Right atrium auricular region (tissue), 2 donors: ENCODE measurements at places on chromosomes 4 and X. TPM values are rescaled to one million over a fixed set of nuclear protein-coding genes. Genes with fewer than 3 reads are reported as not detected.

DNA sequence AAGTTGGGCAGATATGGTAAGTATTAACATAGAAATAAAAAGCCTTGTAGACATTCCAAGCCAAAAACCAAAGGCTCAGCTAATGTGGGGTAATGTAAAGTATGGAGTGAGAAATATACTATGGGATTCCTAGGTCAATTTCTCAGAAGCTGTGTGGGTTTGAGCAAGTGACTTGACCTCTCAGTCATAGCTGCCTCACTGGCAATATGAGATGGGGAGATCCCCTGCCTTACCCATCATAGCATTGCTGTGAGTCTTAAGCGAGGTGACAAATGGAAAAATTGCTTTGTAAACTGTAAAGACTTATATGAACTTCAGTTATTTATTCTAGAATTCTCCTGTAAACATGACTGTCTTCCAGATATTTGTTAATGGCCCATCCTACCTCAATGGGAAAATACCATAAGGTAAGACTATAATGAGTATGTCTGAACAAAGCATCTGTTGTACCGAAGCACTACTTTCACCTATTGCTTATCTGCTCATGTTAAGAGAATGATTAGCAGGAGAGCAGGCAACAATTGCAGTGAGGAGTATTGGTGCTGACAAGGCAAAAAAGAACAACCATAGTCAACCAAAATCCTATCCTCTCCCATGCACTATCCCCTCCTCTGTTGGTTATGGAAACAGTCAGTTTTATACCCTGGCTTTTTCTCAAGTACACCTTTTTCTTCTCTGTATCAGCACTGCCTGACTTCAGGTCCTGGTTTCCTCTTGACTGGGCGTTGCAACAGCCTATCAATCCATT is 44.1 kb upstream of the TRPC3 start:
- H3K27ac ChIP-seq = no peak overlapping the region
- no peaks in the 10 kb centered on the region for H3K27me3 ChIP-seq

GRCh38 chrX:43734444-43734843 is 78.3 kb downstream of the MAOA start:
- H3K36me3 ChIP-seq = peaks cover 9% of the 10 kb centered on the region
- H3K4me3 ChIP-seq = no peak overlapping the region
- H3K27me3 ChIP-seq = no peaks in the 10 kb centered on the region
- no peaks in the 10 kb centered on the region for H3K4me1 ChIP-seq

Gene RAB40A
- not detected for total RNA-seq

Gene HADH
- total RNA-seq = 108 TPM

Gene RAB33A
- total RNA-seq = 8.3 TPM
